ENCODE measurements at places on chromosomes 12 and 14. TPM values are rescaled to one million over a fixed set of nuclear protein-coding genes. Genes with fewer than 3 reads are reported as not detected.

- no peak for DNase-seq
Observed at GRCh38 chr12:42979746-42980145, 390.2 kb upstream of the PRICKLE1 start.

DNA sequence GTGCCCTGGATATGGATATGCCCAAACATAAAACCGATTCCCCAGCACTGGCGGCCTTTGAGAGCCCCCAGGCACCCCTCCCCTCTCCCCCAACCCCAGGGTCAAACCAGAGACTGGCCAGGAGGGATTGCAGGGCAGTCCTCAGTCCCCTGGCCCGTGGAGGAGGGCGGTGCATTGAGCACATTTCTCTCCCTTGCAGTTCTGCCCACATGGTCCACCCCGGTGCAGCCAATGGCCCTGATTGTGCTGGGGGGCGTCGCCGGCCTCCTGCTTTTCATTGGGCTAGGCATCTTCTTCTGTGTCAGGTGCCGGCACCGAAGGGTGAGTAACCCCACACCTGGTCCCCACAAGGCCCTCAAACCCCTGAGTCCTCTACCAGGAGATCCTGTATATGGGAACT, 3.4 kb upstream of the GPR162 start:
- DNase-seq: no peak

The LRP1 gene
- 111 TPM for total RNA-seq

The MGP gene
- 324 TPM for total RNA-seq

- no peak for DNase-seq
Observed at GRCh38 chr12:21220266-21220665, 89.3 kb downstream of the SLCO1B1 start.

DNA sequence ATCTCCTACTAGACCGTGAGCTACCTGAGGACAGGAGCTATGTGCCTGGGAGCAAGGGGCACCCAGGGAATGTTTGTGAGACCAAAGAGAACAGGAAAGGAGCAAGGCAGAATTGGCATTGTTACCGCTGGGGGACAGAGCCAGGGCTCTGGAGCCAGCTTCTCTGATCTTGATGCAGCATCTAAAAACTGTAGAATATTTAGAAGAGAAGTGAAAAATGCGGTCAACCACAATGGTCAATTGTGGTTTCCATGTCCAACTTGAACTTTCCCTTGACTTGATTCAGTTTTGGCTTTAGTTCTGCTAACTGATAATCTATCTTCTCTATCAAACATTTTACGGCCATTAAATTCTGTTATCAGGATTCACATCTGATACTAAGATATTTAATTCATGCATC, 201.2 kb downstream of the ANO4 start:
- no peak for DNase-seq

The GPR84 gene
- total RNA-seq: not detected

GRCh38 chr12:70609739-70610491, 27.3 kb downstream of the PTPRB start:
- DNase-seq: peak; percentile 74

DNA sequence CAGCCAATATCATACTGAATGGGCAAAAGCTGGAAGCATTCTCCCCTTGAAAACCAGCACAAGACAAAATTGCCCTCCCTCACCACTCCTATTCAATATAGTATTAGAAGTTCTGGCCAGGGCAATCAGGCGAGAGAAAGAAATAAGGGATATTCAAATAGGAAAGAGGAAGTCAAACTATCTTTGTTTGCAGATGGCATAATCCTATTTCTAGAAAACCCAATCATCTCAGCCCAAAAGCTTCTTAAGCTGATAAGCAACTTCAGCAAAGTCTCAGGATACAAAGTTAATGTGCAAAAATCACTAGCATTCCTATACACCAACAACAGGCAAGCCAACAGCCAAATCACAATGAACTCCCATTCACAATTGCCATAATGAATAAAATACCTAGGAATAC, 21.0 kb upstream of the ANP32D start:
- DNase-seq: no peak

Data from heart right ventricle (tissue), 16 donors.